ENCODE measurements at places on chromosomes 6 and 20. TPM values are rescaled to one million over a fixed set of nuclear protein-coding genes. Genes with fewer than 3 reads are reported as not detected.

The CDH26 gene
- total RNA-seq = 8.3 TPM

The BEND6 gene
- total RNA-seq = not detected

The TNFRSF6B gene
- total RNA-seq = 13.8 TPM

The VSTM2L gene
- 43.2 TPM for total RNA-seq

The GJA1 gene
- total RNA-seq = 155 TPM

The SDCBP2 gene
- total RNA-seq = 34.0 TPM

The UBE2C gene
- 1.8 TPM for total RNA-seq

The ENPP4 gene
- total RNA-seq = 20.2 TPM

The SYCP2 gene
- total RNA-seq = 2.1 TPM

The HLA-DPB1 gene
- total RNA-seq = 194 TPM

DNA sequence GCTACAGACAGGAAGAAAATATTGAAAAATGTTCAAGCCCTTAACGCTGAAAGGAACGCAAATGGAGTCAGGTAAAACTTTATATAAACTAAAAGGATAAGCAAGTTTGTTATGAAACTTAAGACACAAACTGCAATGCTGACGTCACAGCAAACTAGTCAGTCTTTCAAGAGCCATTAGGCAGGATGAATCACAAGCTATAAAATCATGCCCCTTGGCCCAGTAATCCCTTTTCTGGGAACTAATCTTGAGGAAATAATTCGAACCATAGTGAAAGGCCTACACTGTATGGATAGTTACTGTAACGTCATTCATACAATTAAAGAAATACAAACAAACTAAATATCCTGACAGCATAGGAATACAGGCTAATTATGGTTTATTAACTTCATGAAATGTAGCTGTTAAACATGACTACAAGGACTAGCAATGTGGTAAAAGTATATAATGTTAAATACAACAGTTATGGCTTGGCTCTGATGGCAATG lies 42.7 kb upstream of the HINT3 start:
- DNase-seq = peak; percentile 58

DNA sequence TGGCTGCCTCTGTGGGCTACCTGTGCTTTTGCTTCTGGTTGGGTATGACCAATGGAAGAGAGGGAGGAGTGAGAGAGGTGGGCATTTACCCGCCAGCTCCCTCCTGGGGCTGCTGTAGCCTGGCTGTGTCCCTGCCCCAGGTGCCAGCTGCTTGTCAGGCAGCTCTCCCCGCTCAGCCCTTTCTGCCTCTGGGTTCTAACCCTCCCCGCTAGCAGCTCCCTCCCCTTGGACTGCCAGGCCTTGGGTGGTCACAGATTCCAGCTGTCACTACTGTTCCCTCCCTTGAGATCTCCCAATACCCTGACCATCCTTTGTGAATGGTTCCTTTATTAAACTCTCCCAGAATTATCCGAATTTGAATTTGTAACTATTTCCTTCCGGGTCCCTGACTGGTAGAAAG lies 95.5 kb upstream of the RNF24 start:
- DNase-seq = no peak

DNA sequence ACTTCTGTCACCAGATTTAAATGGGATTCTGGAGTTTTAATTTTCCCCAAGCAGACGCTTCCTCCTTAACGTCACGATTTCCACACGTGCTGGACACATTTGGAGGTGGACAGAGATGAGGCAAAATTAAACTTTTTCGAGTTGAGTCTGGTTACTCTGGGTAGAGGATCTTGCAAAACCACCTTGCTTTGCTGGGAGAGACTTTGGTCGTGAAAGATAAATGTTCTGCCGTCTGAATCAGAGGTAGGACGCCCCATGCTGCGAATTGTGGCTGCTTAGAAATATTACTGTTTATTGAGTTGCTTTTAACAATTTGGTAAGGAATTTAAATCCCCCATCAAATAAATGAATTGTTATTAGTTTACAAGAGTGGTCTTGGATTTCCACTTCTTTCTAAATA lies 46.8 kb downstream of the CTCFL start:
- no peak for DNase-seq

- DNase-seq = no peak
Observed at GRCh38 chr20:41958391-41958790, 340.2 kb upstream of the CHD6 start.

DNA sequence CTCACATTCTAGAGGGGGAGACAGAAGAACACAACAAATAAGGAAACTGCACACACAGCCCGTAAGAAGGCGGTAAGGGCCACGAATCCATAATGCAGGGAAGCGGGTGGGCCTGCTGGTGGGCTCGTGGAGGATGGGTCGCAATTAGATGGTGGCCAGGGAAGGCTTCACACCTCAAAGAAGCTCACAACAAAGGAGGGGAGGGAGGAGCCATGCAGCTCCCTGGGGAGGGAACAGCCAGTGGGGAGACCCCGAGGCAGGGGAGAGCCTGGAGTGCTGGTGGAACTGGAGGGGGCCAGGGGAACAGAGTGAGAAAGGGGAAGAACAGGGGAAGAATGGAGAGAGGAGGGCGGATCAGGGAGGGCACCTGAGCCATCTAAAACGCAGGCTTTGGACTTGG lies 13.4 kb downstream of the SRC start:
- no peak for DNase-seq

DNA sequence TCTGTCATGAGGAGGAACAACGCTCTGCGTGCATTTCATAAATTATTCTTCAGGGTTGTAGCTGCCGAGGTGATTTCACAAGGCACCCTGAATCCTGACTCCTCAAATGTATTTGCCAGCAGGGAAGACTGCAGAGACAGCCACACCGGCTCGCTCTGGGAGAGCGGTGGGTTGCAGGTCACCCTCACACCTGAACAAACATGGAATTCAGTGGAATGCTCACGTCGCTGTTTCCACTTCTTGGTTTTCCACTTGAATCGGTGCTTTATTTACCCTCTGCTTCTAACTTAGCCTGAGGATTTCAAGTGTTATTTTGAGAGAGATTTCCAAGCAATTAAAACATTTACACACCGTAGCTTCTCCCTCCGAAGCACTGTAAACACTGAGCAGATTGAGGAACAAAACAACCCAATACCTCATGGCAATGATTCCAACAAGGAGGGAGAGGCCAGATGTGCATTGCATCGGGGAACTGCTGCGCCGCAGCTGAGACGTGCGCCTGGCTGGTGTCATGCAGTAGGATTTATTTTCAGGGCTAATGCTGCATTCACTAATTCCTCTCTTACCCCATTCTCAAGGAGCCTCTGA lies 59.5 kb upstream of the GGTLC1 start:
- peak; percentile 43 for DNase-seq

DNA sequence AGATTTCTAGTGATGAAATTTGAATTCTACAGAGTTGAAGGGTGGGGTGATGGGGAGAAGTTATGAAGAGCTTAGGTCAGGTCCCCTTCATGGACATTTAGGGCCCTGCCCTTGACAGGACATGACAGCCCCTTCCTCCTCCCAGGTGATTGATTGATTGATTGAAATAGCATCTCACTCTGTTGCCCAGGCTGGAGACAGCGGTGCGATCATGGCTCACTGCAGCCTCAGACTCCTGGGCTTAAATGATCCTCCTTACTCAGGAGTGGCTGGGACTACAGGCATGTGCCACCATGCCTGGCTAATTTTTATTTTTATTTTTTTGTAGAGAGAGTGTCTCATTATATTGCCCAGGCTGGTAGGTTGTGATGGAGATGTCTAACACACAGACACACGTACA lies 174.0 kb upstream of the RNF24 start:
- no peak for DNase-seq

DNA sequence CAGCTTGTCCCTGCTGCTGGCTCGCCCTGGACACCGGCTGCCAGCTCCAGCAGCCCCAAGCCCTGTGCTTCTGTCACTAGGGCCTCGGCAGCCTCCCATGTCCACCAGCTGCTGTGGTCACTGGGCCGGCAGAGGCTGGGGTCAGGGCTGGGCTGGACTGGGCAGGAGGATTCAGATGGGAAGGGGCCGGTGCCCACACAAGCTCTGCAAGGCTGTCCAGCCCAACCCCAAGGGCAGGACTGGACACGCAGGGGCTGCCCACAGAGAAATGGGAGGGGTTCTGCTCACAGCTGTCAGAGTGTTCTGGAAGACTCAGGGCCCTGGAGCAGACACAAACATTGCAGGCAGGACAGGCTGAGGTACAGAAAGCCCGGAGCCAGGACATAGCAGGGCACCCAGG lies 65.6 kb downstream of the ADNP start:
- no peak for DNase-seq

DNA sequence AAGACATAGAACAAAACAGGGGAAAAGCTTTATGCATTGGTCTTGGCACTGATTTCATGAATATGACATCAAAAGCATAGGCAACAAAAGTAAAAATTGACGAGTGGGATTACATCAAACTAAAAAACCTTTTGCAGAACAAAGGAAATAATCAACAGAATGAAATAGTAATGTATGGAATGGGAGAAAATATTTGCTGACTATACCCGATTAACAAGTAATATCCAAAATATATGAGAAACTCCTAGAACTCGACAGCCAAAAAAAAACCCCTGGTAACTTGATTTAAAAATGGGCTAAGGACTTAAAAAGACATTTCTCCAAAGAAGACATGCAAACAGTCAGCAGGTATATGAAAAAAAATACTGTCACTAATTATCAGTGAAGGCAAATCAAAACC lies 231.7 kb upstream of the MAN1A1 start:
- DNase-seq = no peak

GRCh38 chr20:38139156-38139912 lies 25.7 kb downstream of the TGM2 start:
- no peak for DNase-seq

- DNase-seq = peak; percentile 9
Observed at GRCh38 chr6:40349901-40350746, 237.0 kb downstream of the LRFN2 start.

DNA sequence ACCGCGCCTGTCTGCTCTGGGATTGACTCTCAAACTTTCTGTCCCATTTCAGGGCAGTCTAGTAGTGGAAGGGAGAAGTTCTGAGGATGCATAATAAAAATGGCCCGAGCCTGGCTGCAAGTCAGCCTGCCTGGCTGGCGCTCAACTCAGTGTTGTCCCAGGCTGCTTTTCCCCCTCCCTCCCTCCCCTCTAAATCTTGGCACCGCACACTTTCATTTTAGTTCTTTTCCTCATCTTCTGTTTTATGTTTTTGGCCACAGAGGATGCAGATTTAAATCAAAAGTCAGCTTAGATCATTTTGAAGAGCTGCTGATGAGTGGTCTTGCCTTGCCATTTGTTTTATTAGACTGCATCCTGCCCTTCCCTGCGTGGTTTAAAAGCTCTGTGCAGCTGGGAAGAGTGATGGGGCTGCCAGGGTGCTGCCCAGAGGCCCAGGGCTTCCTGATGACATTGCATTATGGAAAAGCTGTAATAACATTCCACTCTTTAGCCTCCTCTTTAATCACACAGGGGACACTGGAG lies 6.5 kb upstream of the UQCC2 start:
- no peak for DNase-seq

- DNase-seq = no peak
Observed at GRCh38 chr20:57429580-57430200, 38.5 kb downstream of the RBM38 start.

DNA sequence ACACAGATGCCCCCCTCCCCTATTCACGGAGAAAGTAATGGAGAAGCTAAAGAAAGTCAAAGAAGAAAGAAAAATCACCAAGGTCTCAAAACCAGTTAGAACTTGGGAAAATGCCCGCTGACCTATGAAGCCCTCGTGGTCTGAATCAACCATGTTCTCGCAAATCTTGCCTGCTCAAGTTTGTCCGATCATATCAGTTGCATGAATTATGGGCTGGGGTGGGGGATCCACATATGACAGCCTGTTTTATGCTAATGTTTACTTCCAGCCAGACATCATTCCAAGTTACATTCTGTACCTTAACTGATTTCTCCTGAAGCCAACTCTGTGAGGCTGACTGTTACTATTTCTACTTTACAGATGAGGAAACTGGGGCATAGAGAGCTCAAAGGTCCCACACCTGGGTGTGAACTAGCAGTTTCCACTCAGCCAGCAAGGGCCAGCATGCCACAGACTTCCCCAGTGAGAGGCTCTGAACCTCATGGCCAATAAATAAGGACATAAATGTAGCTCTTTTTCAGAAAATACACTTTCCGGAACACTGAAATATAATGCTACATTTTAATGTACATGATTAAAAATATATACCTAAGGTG lies 2.1 kb downstream of the RNASET2 start:
- no peak for DNase-seq

DNA sequence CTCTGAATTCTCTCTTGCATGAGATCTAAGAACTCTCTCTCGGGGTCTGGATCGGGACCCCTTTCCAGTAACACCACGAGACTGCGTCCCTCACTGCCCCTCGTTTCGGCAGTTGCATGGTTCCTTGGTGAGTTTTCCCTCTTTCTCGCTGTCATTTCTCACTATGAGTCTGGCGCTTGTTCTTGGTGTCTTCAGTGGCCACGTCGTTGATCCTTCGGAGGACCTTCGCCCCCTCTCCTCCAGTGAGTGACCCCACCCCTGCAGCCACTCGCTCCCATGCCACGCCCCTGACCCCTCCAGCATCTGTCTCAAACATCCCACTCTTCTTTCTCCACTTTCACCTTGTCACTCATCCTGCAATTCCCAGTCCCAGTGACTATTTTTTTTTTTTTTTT lies 23.0 kb downstream of the SYNJ2 start:
- no peak for DNase-seq

DNA sequence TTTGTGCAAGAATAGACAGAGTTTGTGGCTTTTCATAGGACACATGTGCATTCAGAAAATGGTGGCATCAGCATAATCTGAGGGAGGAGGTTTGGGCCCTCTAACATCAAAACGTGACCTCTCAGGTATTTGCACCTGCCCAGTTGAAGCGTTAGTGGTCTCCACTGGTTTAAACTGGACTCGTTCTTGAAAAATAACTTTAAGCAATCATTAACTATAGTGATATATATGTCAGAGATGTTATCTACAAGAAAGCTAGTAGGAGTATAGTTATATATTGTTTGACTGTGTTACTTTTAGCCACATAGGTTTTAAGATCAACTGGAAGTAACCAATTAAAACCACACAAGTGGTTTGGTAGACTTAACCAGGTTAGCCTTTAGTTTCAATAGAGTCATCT lies 607.4 kb downstream of the MAFB start:
- no peak for DNase-seq
